ENCODE measurements at places on chromosomes 7 and 10.

DNA sequence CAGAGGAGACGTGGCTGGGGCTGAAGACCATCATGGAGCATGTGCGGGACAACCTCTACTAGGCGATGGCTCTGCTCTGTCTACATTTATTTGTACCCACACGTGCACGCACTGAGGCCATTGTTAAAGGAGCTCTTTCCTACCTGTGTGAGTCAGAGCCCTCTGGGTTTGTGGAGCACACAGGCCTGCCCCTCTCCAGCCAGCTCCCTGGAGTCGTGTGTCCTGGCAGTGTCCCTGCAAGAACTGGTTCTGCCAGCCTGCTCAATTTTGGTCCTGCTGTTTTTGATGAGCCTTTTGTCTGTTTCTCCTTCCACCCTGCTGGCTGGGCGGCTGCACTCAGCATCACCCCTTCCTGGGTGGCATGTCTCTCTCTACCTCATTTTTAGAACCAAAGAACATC lies 22.0 kb upstream of the CPA5 start:
- H3K4me3 ChIP-seq, result no peak overlapping the region
- no peaks in the 10 kb centered on the region for H3K36me3 ChIP-seq
- H3K27me3 ChIP-seq, result no peaks in the 10 kb centered on the region
- no peaks in the 10 kb centered on the region for H3K4me1 ChIP-seq
- no peak overlapping the region for H3K27ac ChIP-seq
- DNase-seq, result no peak

DNA sequence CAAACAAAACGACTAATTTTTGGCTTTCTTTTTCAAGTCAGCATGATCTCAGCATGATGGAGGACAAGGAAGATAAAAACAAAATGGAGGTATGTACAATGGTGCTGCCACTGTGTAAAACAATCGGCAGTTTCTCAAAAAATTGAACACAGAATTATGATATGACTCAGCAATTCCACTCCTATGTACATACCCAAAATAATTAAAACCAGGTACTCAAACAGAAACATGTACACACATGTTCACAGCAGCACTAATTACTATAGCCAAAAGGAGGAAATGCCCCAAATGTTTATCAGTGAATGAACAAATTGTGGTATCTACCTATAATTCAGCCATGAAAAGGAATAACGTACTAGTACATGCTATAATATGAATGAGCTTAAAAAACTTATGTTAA lies 29.9 kb downstream of the SNX13 start:
- H3K4me1 ChIP-seq, result no peaks in the 10 kb centered on the region
- H3K36me3 ChIP-seq, result no peaks in the 10 kb centered on the region
- H3K27me3 ChIP-seq, result no peaks in the 10 kb centered on the region
- H3K4me3 ChIP-seq, result no peak overlapping the region

DNA sequence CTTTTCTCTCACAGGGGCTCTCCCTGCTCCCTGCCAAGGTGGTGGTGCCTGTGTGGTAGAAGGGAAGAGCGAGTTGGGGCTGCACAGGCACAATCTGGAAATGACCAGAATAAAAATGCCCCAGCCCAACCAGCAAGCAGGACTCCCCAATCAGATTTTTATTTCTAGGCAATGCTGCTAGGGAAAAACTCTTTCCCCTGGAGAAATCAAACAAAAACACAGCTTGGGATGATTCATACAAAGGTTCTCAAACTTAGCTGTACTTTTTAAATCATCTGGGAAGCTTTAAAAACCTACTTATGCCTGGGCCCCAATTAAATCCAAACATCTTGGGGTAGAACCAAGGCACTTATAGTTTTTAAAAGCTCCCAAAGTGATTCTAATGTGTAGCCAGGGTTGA lies 243.2 kb downstream of the HTR7 start:
- no peak for DNase-seq
- H3K4me3 ChIP-seq, result no peak overlapping the region
- H3K27me3 ChIP-seq, result no peaks in the 10 kb centered on the region
- H3K36me3 ChIP-seq, result no peaks in the 10 kb centered on the region
- H3K4me1 ChIP-seq, result no peaks in the 10 kb centered on the region

DNA sequence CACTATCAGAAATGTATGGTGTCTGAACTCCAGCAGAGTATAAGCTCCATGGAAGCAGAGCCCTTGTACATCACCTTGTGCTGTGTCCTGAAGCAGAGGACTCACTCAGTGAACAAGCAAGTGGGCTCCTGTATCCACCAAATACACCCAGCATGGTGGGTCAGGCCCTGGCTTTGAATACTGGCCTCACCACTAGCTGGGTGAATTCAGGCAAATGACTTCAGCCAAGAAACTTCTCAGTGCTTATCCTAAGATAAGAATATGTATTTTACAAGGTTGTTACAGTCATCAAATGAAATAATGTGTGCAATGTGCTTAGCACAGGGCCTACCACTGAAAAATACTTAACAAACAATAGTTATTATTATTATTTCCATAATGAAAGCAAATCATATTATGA lies 62.6 kb downstream of the CALD1 start:
- no peak overlapping the region for H3K4me3 ChIP-seq

GRCh38 chr10:33337326-33337957 lies 3.0 kb upstream of the NRP1 start:
- no peaks in the 10 kb centered on the region for H3K36me3 ChIP-seq
- DNase-seq, result no peak
- H3K27me3 ChIP-seq, result no peaks in the 10 kb centered on the region
- H3K27ac ChIP-seq, result peak overlapping the region; percentile 72

DNA sequence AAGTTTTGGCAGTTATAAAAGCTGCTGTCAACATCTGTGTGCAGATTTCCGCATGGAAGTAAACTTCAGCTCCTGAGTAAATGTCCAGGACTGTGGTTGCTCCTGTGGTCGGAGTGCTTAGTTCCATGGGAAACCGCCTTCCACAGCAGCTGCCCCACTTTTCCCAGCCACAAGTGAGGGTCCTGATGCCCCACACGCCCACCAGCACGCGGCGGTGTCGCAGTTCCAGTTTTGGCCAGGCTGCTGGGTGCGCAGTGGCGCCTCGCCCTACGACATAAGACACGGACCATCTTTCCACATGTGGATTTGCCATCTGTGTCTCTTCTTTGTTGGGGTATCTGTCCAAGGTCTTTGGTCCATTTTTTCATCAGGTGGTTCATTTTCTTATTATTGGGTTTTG lies 167.1 kb downstream of the DIP2C start:
- no peaks in the 10 kb centered on the region for H3K27me3 ChIP-seq
- no peaks in the 10 kb centered on the region for H3K4me1 ChIP-seq
- no peaks in the 10 kb centered on the region for H3K36me3 ChIP-seq
- no peak overlapping the region for H3K4me3 ChIP-seq
- DNase-seq, result no peak
- H3K27ac ChIP-seq, result no peak overlapping the region

DNA sequence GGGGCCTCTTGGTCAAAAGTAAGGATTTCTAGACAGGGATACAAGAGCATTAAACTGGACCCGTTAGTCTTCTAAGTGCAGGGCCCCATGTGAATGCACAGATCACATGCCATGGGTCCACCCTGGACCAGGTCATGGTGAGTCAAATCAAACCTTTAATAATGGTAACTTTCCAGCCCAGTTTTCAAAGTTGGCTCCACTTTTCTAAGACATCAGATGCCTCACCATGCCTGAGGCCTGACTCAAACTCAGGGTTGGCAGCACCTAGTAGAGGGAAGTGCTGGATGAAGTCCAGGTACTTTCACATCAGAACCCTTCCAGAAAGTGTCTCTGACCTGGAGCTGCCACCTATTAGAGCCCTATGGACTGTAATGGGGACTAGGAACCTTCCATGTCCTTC lies 9.7 kb upstream of the SMIM30 start:
- H3K4me1 ChIP-seq, result no peaks in the 10 kb centered on the region
- DNase-seq, result no peak
- H3K27ac ChIP-seq, result no peak overlapping the region
- H3K36me3 ChIP-seq, result no peaks in the 10 kb centered on the region
- H3K27me3 ChIP-seq, result no peaks in the 10 kb centered on the region

- no peaks in the 10 kb centered on the region for H3K27me3 ChIP-seq
- H3K4me1 ChIP-seq, result peaks cover 59% of the 10 kb centered on the region
- peak overlapping the region; percentile 72 for H3K27ac ChIP-seq
- DNase-seq, result no peak
- H3K4me3 ChIP-seq, result no peak overlapping the region
- H3K36me3 ChIP-seq, result no peaks in the 10 kb centered on the region
Observed at GRCh38 chr7:36265680-36266079, 112.6 kb downstream of the EEPD1 start.

DNA sequence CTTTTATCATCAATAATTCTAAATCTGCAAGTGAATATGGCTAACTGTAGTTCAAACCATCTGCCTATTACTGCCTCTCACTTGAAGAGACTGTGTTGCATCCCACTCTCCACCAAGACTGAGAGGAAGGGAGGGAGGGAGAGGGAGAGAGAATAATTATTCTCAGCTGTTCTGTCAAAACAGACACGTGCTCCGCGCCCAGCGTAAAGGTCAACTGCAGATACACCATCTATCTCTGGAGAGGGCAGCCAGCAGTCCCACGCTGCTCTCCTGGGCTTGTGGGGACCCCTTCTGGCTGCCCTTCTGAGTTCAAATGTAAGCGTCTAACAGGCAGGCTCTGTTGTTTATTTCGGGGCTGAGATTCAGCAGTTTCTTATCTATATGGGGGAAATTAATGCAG lies 625.5 kb upstream of the GALNT17 start:
- no peaks in the 10 kb centered on the region for H3K27me3 ChIP-seq
- DNase-seq, result no peak
- no peaks in the 10 kb centered on the region for H3K4me1 ChIP-seq

GRCh38 chr7:1768832-1769231 lies 98.8 kb downstream of the ELFN1 start:
- H3K27ac ChIP-seq, result no peak overlapping the region
- no peak overlapping the region for H3K4me3 ChIP-seq
- H3K4me1 ChIP-seq, result no peaks in the 10 kb centered on the region
- H3K36me3 ChIP-seq, result no peaks in the 10 kb centered on the region
- H3K27me3 ChIP-seq, result no peaks in the 10 kb centered on the region
- DNase-seq, result no peak

DNA sequence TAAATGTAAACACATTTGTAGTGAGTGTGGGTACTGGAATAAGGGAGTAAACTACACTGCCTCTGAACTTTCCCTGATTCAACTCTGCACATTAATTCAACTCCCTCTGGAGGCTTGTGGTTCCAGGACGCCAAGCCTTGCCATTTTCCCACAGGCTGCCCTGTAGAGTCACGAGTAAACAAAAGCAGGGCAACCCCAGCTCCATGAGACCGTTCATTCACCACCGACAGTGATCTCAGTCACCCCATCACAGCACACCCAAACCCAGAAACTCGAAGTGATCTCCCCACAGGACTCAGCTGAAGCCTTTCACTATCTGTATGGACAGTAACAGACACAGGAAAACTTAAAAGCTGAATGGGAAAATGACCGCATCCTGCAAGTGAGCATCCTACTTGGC lies 218.8 kb upstream of the FRMD4A start:
- no peak overlapping the region for H3K4me3 ChIP-seq
- H3K4me1 ChIP-seq, result no peaks in the 10 kb centered on the region
- DNase-seq, result no peak
- no peaks in the 10 kb centered on the region for H3K36me3 ChIP-seq

- H3K4me3 ChIP-seq, result no peak overlapping the region
- H3K27ac ChIP-seq, result no peak overlapping the region
- DNase-seq, result no peak
- peaks cover 14% of the 10 kb centered on the region for H3K27me3 ChIP-seq
- H3K4me1 ChIP-seq, result peaks cover 13% of the 10 kb centered on the region
- H3K36me3 ChIP-seq, result no peaks in the 10 kb centered on the region
Observed at GRCh38 chr10:78433076-78433595, 399.5 kb downstream of the RPS24 start.

GRCh38 chr10:33482486-33482885 lies 148.0 kb upstream of the NRP1 start:
- H3K4me1 ChIP-seq, result no peaks in the 10 kb centered on the region
- no peak for DNase-seq
- no peaks in the 10 kb centered on the region for H3K36me3 ChIP-seq
- no peak overlapping the region for H3K27ac ChIP-seq

DNA sequence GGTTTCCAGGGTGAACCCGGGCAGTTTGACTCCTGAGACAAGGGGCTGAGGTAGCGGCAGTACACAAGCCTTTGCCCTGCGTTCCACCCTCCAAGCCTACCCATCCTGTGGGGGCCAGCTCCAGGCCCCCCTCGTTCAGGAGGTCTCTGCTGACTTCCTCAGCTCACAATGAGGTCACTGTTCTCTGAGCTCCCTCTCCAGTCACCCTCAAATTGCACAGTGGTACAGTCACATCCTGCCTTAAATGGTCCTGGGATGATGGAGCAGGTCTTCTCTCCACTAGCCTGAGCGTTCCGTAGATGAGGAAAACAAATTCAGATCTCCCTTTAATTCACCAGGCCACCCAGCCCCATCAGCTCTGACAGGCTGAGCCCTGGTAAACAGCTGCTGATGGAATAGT lies 90.2 kb downstream of the SH3PXD2A start:
- H3K4me1 ChIP-seq, result 0 out of 2 replicates have a peak, but pooled peaks cover 13% of the 10 kb centered on the region
- no peaks in the 10 kb centered on the region for H3K27me3 ChIP-seq

- no peaks in the 10 kb centered on the region for H3K27me3 ChIP-seq
- no peak for DNase-seq
- H3K4me3 ChIP-seq, result peak overlapping the region; percentile 31
- H3K27ac ChIP-seq, result peak overlapping the region; percentile 76
Observed at GRCh38 chr10:123140164-123140982, 4.6 kb downstream of the HMX3 start.

DNA sequence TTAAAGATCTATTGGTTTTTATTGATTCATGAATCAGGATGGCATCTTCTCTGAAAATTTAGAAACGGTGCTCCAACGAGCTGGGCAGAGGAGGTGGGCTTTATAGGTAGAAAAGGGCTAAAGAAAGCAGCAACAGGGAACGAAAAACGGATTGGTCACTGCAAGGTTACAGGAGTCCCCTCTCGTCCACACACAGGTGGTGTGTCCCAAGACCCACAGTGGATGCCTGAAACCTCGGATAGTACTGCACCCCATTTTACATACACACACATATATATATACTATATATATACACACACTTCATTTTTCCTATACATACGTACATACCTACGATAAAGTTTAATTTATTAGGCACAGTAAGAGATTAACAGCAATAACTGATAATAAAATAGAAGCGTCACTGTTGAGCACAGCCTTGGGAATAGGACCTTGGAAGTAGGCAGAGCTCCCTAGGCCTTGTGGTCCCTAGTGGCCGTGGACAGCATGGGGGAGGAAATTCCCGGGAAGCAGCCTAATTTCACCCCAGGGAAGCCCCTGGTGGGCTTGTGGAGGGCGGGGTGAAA lies 737 bp upstream of the NUB1 start:
- H3K4me3 ChIP-seq, result peak overlapping the region; percentile 65
- H3K27ac ChIP-seq, result peak overlapping the region; percentile 72
- H3K4me1 ChIP-seq, result peaks cover 11% of the 10 kb centered on the region

DNA sequence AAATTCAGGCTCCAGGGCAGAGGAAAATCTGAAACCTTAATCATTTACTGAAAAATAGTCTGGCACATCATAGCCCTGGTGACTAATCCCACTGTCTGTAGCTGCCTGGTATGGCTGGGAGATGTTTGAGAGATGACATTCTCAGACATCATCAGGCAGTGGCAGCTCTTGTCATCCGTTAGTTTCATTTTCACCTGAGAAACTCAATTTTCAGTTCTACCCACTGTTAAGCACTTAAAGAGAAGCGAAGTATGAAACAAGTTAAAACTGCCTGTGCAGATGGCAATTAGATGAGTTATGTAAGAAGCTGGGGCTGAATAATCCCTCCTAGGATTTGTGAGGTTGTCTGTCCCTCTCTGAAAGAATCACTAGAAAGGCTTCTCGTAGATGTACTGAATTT lies 150.2 kb downstream of the NSUN6 start:
- DNase-seq, result no peak
- peak overlapping the region; percentile 4 for H3K4me3 ChIP-seq
- no peaks in the 10 kb centered on the region for H3K36me3 ChIP-seq
- no peaks in the 10 kb centered on the region for H3K4me1 ChIP-seq
- no peaks in the 10 kb centered on the region for H3K27me3 ChIP-seq

Data from Panc1 (cell line).